Left lung (tissue), 14 donors: ENCODE measurements at places on chromosomes 3 and 15. TPM values are rescaled to one million over a fixed set of nuclear protein-coding genes. Genes with fewer than 3 reads are reported as not detected.

PSTPIP1 gene
- 9.1 TPM for total RNA-seq

- DNase-seq = no peak
These were observed 377.0 kb downstream of the OCA2 start for GRCh38 chr15:27722102-27722501.

DNA sequence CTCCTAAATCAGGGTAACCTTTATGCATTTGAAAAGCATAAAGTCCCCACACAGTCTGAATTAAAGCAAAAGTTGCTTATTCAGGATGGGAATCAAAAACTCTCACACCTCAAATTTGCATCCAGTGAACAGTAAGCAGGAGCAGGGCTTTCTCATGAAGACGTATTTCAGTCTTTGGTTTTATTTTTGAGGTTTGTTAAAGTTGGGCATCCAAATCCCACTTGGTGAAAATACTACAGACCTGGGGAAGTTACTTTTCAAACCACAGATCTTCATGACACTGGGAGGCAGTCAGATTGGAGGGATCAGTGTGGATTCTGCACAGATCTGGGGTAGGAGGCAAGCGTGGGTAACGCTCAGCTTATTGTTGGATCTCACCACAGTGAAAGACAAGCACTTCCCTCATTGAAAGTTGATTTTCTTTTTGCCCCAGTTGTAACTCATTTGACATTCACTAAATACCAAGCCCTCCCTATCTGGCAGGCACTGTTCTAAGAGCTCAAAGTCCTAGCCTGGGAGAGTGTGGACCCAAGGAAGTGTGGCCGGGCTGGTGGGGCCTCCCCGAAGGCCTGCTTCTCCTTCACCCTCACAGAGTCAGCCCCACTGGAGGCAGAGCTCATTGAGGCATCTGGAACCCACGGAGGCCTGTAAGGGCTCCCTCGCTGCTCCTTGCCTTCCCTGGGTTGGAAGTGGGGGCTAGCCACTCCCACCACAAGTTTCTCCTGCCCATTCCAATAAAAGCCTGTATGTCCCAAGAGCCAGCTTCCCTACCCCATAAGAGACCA lies 783 bp upstream of the ISG20 start:
- no peak for DNase-seq

- DNase-seq = no peak
These were observed 9.5 kb downstream of the CMTM7 start for GRCh38 chr3:32401126-32401525.

DNA sequence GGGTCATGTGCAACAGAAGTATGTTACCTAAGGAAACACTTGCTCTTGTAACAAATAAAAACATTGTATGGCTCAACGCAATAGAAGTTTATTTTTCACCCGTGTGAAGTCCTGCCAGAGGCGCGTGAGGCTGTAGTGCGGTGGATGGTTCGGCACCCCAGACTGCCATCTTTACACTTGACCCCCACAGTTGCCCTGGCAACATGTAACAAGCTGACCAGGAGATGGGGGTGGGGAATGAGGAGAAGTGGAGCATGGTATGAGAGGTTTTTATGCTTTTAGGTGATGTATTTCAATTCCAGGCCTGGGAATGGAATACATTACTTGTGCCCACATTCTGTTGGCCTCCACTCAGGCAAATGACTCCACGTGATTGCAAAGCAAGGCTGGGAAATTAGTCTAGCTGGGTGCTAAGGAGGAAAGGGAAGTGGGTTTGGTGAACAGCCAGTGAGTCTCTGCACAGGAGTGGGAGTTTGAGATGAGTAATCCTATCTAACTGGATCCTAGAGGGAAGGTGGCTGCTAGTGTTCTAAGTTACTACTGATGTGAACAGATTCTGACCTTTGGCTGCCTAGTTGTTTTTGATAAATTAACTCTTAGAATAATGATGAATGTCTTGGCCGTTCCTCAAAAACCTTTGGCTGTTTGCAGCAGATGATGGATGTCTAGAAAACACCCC lies 33.8 kb upstream of the GREM1 start:
- no peak for DNase-seq
